ENCODE measurements at places on chromosomes 5 and 9.

GRCh38 chr9:89000973-89001916 lies 10.0 kb downstream of the S1PR3 start:
- DNase-seq: peak; percentile 46

DNA sequence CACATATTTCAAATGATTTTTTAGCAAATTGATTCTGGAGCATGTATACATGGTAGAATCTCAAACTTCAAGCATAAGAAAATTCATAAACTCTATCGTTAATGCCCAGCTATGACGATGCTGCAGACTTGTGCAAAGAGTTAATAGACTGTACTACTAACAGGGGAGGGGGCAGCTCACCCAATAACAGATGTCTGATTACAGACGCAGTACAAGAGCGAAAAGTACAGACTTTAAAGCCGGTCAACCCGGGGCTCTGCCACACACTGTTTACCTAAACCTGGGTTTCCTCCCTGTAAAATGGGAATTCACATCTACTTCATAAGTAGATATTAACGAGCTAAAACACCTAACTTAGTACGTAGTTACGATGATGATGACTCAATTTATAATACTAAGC lies 651 bp downstream of the TRIM23 start:
- no peak for DNase-seq

GRCh38 chr9:109582386-109582785 lies 84.3 kb upstream of the PTPN3 start:
- DNase-seq: no peak

DNA sequence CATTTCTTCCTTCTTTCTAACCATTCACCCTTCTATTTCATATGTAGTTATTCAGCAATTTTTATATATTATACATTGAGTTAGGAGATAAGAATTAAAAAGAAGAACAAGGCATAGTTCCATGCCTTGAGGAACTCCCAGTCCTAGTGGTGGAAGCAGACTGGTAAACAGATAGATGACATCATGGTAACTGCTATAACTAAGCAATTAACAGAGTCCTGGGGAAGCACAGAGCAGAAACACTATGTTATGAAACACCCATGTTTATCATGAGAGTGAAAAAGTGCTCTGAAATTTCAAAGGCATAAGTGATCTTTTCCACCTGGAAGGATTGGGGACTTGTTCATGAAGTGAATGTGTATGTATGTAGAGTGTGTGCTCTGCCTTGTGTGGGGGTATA lies 14.6 kb downstream of the PAPPA start:
- DNase-seq: no peak

GRCh38 chr5:114648940-114649339 lies 287.1 kb downstream of the KCNN2 start:
- no peak for DNase-seq

DNA sequence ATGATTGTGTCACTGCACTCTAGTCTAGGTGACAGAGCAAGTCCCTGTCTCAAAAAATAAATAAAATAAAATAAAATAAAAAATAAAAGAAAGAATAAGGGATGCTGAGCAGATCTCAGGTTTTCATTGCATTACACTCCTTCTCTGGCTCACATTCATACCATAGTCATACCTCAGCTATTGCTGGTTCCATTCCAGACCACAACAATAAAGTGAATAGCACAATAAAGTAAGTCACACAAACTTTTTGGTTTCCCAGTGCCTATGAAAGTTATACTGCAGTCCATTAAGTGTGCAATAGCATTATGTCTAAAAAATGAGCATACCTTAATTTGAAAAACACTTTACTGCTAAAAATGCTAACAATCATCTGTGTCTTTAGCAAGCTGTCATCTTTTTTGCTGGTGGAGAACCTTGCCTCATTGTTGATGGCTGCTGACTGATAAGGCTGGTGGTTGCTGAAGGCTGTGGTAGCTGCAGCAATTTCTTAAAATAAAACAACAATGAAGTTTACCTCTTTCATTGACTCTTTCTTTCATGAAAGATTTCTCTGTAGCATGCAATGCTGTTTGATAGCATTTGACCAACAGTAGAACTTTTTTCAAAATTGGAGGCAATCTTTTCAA lies 415.7 kb downstream of the ZNF608 start:
- DNase-seq: no peak

GRCh38 chr5:115243412-115243811 lies 19.3 kb downstream of the PGGT1B start:
- no peak for DNase-seq

DNA sequence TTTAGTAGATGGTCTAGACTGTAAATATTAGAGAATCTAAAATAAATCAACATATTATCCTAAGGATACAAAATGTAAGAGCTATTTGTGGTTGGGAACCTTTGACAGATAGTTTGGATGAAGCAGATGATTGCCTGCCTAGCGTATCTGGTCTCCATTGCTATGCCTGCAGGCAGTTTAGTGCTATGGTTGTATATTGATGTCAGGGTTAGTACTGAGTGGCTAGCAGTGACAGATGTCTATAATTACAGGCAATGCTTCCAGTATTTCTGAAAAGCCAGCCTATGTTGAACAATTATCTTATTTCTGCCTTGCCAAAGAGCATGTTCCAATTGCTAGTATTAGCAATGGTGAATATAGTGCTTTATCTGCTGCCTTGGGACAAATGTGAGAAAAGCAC lies 151.3 kb upstream of the TLX3 start:
- DNase-seq: no peak

DNA sequence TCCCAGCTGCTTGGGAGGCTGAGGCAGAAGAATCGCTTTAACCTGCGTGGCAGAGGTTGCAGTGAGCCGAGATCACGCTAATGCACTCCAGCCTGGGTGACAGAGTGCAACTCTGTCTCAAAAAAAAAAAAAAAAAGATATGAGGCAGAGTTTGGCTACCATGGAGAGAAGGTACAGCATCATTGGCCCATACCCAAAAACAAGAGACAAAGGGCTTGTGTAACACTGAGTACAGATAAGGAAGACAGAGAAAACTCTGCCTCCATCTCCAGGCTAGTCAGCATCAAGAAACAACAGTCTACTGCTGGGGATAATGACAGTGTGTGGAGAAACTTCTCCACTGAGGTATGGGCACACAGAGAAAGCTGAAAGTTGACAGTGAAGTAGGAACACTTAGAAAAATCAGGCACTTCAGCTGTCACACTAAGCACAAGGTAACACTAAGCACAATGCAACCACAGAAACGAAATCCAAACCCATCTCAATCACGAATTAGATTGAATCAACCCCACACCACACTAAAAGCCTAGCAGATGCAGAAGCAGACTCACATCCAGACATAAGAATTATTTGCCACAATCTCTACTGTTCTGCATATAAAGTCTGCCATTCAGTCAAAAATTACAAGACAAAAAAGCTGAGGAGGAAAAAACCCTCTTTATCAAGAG lies 10.5 kb downstream of the PJA2 start:
- no peak for DNase-seq

- peak; percentile 13 for DNase-seq
Measured at GRCh38 chr9:10268531-10269485, 344.0 kb downstream of the PTPRD start.

GRCh38 chr9:130810609-130811136 lies 24.4 kb upstream of the ABL1 start:
- no peak for DNase-seq

DNA sequence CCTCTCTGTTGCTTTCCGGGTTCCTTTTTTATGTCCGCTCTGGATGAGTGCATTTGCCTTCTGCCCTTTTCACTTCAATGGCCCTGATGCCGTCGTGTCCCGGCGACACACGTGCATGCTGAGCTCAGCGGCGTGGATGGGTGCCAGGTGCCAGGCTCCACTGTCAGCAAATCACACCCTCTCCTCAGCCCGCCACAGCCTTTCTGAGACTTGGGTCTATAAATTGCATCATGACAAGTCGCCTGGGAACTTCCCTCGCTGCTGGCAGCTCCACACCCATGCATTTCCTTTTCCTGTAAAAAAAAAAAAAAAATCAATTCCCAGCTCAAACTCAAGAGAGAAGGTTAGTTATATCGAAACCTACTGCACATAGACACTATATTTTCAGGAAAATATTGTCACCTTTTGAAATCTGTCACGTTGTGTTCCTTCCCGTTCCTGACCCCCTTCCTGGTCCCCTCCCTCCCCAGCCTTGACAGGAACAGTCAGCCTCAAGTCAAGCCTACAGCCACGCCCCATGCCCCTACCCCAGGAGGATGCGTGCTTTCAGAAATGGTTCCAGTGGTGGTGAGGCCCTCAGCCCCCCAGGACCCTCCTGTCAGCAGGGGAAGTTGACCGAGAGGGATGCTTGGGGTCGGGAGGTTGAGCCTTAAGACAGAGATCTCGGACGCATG lies 110.3 kb upstream of the PTCH1 start:
- DNase-seq: no peak

GRCh38 chr9:26604076-26604662 lies 288.4 kb downstream of the CAAP1 start:
- DNase-seq: no peak

GRCh38 chr5:141882594-141883183 lies 4.5 kb upstream of the PCDH1 start:
- no peak for DNase-seq

DNA sequence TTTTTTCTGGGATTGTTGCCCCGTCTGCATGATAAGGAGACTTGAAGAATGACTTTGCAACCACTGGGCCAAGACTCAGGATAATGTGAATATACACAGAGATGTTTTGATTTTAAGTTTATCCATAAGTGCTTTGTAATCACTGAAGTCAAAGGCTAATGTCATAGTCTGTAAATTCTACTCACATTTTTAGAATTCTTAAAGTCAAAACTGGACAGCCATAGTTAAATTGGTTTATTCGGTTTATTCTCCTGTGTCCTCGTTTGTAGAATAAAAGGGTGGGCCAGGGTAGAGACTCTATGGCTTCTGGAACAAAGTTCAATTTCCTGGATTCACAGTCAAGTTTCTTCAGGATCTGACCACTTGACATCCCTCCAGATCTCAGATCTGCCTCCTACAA lies 327.7 kb upstream of the TNC start:
- no peak for DNase-seq

DNA sequence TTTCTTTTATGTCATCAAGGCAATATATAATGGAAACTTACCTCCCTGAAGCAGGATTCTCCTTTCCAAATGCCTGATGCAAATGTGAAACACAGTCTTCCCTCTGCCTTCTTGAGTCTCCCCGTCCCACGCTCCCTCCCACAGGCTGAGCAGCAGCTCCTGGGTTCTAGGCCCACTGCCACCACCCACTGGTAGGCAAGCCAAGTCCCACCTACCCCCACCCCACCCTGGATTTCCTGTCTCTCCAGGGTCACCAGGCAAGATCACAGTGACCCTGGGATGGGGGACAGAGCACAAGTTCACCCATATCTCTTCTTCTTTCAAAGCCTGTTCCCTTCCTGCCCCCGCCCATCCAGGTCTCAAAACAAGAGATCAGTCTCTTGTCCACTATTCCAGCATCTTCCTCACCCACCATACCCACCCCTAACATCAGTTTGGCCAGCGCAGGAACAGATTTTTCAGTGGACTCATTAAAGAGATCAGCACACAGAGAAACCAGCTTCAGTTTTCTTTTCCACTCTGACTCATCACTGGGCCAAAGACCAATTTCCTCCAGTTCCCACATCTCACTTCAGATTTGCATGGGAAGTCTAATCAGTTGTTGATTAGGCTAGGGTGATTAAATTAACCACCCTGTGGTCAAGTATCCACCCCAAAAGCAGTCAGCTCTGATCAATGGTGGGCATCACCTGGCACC lies 151.5 kb downstream of the ACTL7B start:
- no peak for DNase-seq

DNA sequence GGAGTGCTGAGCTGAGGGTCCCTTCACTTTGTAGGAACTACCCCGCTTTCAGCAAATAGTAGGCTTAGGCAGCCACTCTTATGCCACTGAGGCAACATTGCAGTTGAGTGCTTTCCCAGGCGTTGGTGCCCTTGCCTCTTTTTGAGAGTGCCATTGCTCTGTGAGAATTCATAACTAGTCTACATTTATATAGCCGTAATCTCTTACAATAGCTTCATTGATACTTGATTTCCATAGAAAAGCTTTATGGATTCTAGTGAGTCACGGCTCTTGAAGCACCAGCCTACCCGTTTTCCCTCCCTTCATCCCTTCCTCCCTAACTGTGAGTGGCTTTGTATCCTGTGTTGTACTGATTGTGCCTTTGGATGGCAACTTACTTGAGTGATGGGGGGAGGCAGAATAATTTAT lies 283.9 kb downstream of the AOPEP start:
- no peak for DNase-seq

GRCh38 chr9:68744426-68744825 lies 39.4 kb downstream of the PIP5K1B start:
- no peak for DNase-seq

DNA sequence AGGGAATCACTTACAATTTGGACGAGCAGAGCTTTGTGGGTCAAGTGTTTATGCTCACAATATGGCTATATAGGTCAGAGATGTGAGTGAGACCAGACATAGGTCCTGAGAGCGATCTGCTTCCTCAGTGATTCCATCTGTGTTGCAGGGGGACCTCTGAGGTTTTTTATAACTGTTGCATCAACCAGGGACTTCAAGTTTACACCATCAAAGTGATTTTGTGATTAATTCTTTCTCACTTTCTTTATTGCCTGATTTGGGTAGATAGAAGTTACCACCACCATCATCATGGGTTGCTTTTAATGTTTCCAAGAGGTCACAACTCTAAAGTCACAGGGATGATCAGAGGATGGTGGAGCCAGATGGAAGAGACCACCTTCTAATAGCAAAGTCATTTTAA lies 7.0 kb upstream of the MTAP start:
- no peak for DNase-seq

DNA sequence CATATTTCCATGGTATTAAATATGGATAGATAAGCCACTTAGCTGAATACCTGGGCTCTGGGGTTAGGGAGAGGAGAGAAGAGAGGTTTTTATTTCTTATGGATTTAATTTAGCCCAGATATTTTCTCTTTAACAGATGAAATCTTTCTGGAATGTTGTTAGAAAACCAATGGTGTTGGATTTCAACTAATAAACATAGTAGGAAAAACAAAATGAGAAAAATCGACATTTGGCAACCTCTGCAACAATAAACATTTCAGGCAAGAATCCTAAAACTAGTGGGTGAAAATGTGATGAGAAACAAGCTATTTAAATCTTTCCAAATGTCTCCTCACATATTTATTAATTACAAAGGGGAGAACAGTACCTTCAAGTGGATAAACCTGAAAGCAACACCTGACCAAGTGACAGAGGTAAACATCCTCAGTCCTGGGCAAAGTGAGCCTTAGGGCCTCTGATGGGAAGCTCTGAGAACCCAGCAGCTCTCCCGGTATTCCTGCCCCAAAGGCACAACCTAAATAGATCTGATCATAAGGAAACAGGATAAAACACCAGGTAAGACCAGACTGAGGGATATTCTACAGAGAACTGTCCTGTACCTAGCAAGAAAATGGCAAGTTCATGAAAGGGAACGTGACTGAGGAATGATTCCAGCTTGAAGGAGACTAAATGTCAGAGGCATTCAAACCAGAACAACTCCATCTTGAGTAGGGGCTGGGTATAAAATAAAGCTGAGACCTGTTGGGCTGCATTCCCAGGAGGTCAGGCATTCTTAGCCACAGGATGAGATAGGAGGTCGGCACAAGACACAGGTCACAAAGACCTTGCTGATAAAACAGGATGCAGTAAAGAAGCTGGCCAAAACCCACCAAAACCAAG lies 163.7 kb downstream of the ESM1 start:
- DNase-seq: no peak

Measured in KG1 (cell line).